Lung (tissue), 17 donors: ENCODE measurements at places on chromosomes 3 and 15. TPM values are rescaled to one million over a fixed set of nuclear protein-coding genes. Genes with fewer than 3 reads are reported as not detected.

Gene ROBO2
- total RNA-seq: 72.4 TPM

Gene FOXL2NB
- total RNA-seq: not detected

Gene MED12L
- total RNA-seq: 0.55 TPM

Gene MCTP2
- total RNA-seq: 34.9 TPM

Gene SYNPR
- total RNA-seq: 0.43 TPM

DNA sequence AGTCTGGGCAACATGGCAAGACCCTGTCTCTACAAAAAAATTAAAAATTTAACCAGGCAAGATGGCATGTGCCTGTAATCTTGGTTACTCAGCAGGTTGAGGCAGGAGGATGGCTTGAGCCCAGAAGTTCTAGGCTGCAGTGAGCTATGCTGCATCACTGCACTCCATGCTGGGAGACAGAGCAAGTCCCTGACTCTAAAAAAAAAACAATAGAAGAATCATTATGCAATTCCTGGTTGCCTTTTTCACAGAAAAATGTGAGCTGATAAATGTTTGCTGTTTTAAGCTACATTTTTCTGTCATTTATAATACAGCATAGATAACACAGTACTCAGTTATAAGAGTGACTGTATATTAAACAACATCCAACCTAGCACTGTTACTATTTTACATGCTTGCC, 148.8 kb downstream of the SCAPER start:
- H3K4me1 ChIP-seq: no peaks in the 10 kb centered on the region
- no peaks in the 10 kb centered on the region for H3K27me3 ChIP-seq
- no peak for DNase-seq
- H3K36me3 ChIP-seq: peaks cover 4% of the 10 kb centered on the region

Gene EPHA6
- 1.3 TPM for total RNA-seq

- DNase-seq: no peak
- no peak overlapping the region for H3K4me3 ChIP-seq
- no peaks in the 10 kb centered on the region for H3K27me3 ChIP-seq
- no peaks in the 10 kb centered on the region for H3K4me1 ChIP-seq
- H3K36me3 ChIP-seq: no peaks in the 10 kb centered on the region
Observed at GRCh38 chr3:103991461-103992115, 1375.1 kb upstream of the ALCAM start.

Gene AGBL1
- total RNA-seq: 8.7 TPM

- H3K27me3 ChIP-seq: no peaks in the 10 kb centered on the region
- H3K27ac ChIP-seq: no peak overlapping the region
- H3K4me3 ChIP-seq: no peak overlapping the region
- H3K36me3 ChIP-seq: no peaks in the 10 kb centered on the region
Observed at GRCh38 chr3:38610934-38611333, 38.6 kb downstream of the SCN5A start.

GRCh38 chr3:113169891-113170452, 41.4 kb upstream of the BOC start:
- DNase-seq: no peak
- no peaks in the 10 kb centered on the region for H3K36me3 ChIP-seq
- no peak overlapping the region for H3K27ac ChIP-seq
- H3K4me1 ChIP-seq: peaks cover 47% of the 10 kb centered on the region
- H3K27me3 ChIP-seq: no peaks in the 10 kb centered on the region

DNA sequence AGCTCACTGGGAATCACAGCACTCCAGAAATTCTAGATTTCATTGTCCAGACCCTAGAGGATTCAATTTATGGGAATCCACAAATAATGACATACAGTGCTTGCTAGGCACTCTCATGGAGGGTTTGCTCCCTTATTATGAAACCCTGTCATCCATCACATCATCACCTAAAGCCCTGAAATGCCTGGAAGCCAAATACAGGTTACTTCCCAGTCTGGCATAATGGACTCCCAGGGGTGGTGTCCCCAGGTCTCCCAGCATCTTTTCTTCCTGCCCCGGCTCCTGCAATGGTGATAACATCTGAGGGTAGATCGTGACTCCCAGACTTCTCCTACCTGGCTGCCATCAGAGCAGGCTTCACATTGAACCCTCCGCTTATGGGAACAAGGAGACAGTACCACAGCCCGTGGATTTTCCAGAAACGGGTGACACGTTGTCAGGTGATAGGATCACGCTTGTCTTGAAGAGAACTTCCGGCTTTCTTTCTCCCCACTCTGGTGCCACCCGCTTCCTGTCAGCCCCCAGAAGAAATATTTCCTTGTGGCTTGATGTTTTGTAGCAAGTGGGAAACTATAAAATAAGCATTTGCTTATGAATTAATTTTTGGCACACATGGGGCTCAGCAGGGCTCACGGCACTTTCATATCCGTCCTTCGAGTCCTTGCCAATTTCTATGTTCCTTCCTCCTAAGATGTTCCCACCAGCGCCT, 238.7 kb upstream of the BHLHE40 start:
- H3K27me3 ChIP-seq: no peaks in the 10 kb centered on the region
- no peak overlapping the region for H3K4me3 ChIP-seq
- peak overlapping the region; percentile 83 for H3K27ac ChIP-seq

GRCh38 chr3:193665370-193665989, 72.5 kb downstream of the OPA1 start:
- peaks cover 47% of the 10 kb centered on the region for H3K36me3 ChIP-seq
- no peak overlapping the region for H3K4me3 ChIP-seq
- H3K4me1 ChIP-seq: no peaks in the 10 kb centered on the region
- no peak overlapping the region for H3K27ac ChIP-seq
- peak; percentile 75 for DNase-seq
- H3K27me3 ChIP-seq: no peaks in the 10 kb centered on the region

GRCh38 chr3:89104499-89104898, 2.9 kb upstream of the EPHA3 start:
- peaks cover 4% of the 10 kb centered on the region for H3K27me3 ChIP-seq
- peak; percentile 9 for DNase-seq
- no peaks in the 10 kb centered on the region for H3K4me1 ChIP-seq
- H3K27ac ChIP-seq: peak overlapping the region; percentile 29
- H3K36me3 ChIP-seq: no peaks in the 10 kb centered on the region

DNA sequence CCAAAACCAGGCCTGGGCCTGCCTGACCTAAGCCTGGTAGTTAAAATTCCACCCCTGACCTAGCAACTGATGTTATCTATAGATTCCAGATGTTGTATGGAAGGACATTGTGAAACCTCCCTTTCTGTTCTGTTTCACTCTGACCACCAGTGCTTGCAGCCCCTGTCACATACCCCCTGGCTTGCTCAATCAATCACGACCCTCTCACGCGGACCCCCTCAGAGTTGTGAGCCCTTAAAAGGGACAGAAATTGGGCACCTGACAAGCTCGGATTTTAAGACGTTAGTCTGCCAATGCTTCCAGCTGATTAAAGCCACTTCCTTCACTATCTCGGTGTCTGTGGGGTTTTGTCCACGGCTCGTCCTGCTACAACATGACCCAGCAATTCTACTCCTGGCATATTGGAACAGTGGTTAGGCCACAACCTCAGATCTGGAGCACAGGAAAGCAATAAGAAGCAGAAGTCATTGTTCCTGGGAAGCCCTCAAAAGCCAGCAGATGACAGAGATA, 36.7 kb upstream of the LHFPL4 start:
- H3K27ac ChIP-seq: no peak overlapping the region

- no peak overlapping the region for H3K4me3 ChIP-seq
- no peak for DNase-seq
- H3K27me3 ChIP-seq: no peaks in the 10 kb centered on the region
- H3K4me1 ChIP-seq: no peaks in the 10 kb centered on the region
Observed at GRCh38 chr15:61748529-61748928, 311.7 kb downstream of the VPS13C start.

Gene C3orf22
- total RNA-seq: 0.28 TPM

Gene NXPE3
- 14.2 TPM for total RNA-seq

GRCh38 chr15:43939070-43939469, 112.3 kb downstream of the WDR76 start:
- H3K4me1 ChIP-seq: no peaks in the 10 kb centered on the region
- no peak overlapping the region for H3K4me3 ChIP-seq
- H3K27me3 ChIP-seq: no peaks in the 10 kb centered on the region
- DNase-seq: no peak
- H3K36me3 ChIP-seq: no peaks in the 10 kb centered on the region

- peak; percentile 55 for DNase-seq
- no peaks in the 10 kb centered on the region for H3K4me1 ChIP-seq
- no peaks in the 10 kb centered on the region for H3K27me3 ChIP-seq
- no peak overlapping the region for H3K4me3 ChIP-seq
Observed at GRCh38 chr3:63908081-63908736, 4.0 kb downstream of the SCAANT1 start.

DNA sequence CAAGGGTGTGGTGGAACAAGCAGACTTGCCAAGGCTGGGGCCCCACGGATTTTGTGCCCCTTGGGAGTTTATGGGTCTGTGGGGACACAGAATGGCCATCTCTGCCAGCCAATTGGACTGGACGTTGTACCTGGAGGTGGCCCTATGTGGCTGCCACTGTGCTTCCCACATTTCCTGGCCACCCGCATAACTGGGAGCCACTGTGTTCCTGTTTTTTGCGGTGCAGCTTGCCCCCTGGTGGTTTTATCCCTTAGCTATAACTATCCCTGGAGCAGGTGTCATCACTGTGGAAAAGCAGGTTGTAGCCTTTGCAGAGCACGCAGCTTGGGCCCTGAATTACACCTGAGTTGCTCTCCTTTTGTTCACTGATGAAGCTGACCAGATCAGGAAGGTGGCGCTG, 306.3 kb downstream of the ZPLD1 start:
- no peak overlapping the region for H3K4me3 ChIP-seq
- no peak for DNase-seq
- H3K4me1 ChIP-seq: no peaks in the 10 kb centered on the region
- H3K27me3 ChIP-seq: no peaks in the 10 kb centered on the region
- H3K36me3 ChIP-seq: no peaks in the 10 kb centered on the region

DNA sequence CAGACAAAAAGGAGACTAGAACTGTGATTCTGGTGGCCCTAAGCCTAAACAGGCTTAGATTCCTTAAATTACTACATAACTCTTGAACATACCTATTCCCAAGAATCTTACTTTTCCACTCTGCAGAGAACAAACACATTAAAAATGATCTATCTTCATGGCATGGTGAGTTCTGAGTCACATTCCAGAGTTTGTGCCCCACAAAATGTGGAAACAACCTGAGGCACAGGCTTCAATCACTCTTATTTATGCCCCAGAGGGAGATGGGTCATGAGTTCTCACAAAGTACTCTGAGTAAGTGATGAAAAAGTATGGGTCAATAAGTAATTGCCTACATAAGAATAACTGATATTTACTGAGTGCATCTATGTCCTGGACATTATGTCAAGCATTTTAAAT, 137.5 kb upstream of the SLC2A2 start:
- H3K27ac ChIP-seq: no peak overlapping the region
- no peaks in the 10 kb centered on the region for H3K4me1 ChIP-seq
- DNase-seq: no peak
- no peaks in the 10 kb centered on the region for H3K27me3 ChIP-seq
- peaks cover 5% of the 10 kb centered on the region for H3K36me3 ChIP-seq

DNA sequence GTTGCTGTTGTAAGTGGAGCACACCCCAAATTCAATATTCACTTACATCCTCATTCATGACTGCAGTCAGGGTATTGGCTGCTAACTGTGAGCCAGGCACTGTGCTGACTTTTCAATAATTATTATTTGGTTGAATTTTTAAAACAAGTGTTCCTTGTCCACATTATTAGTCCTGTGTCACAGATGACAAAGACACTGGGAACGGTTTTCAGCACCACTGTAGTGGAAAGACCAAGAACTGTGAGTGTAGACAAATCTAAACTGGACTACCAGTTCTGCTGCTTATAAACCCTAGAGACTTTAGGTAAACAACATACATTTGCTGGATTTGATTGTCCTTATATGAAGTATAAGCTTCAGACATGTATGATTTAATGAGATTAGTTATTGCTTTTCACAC, 197.7 kb upstream of the ROBO2 start:
- H3K36me3 ChIP-seq: no peaks in the 10 kb centered on the region
- no peak overlapping the region for H3K4me3 ChIP-seq
- DNase-seq: peak; percentile 81
- no peak overlapping the region for H3K27ac ChIP-seq

DNA sequence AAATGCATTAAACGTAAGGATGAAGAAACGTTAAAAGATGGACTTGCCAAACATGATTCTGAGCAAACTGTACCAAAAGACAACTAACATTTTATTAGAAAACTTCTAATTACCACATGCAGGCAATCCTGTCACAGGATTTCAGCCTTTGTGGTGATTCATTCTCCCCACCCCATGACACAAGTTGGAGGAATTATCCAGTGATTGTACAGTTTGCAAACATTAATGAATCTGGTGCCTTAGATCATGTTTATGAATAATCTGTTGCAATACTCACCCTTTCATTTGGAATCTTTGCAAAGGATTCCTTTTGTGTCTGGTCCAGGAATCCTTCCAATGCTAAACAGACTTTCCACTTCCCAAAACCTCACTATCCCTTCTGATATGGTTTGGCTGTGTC, 23.3 kb upstream of the ERC2 start:
- H3K4me3 ChIP-seq: no peak overlapping the region
- H3K27me3 ChIP-seq: no peaks in the 10 kb centered on the region
- no peak overlapping the region for H3K27ac ChIP-seq
- no peak for DNase-seq
- H3K4me1 ChIP-seq: no peaks in the 10 kb centered on the region
- H3K36me3 ChIP-seq: no peaks in the 10 kb centered on the region

GRCh38 chr3:108474581-108474980, 35.8 kb downstream of the MYH15 start:
- no peak for DNase-seq
- no peaks in the 10 kb centered on the region for H3K36me3 ChIP-seq
- no peak overlapping the region for H3K4me3 ChIP-seq

- H3K36me3 ChIP-seq: no peaks in the 10 kb centered on the region
- peak; percentile 89 for DNase-seq
- H3K27me3 ChIP-seq: no peaks in the 10 kb centered on the region
- H3K4me3 ChIP-seq: no peak overlapping the region
Observed at GRCh38 chr3:146065573-146066006, 95.4 kb downstream of the PLOD2 start.

GRCh38 chr15:101620671-101621070, 31.5 kb downstream of the TM2D3 start:
- H3K4me3 ChIP-seq: no peak overlapping the region
- peaks cover 12% of the 10 kb centered on the region for H3K4me1 ChIP-seq
- no peak for DNase-seq
- H3K36me3 ChIP-seq: peaks cover 2% of the 10 kb centered on the region

- no peaks in the 10 kb centered on the region for H3K27me3 ChIP-seq
- peak; percentile 13 for DNase-seq
- H3K36me3 ChIP-seq: no peaks in the 10 kb centered on the region
- H3K4me3 ChIP-seq: no peak overlapping the region
- no peaks in the 10 kb centered on the region for H3K4me1 ChIP-seq
Observed at GRCh38 chr3:178754852-178755510, 218.7 kb downstream of the KCNMB2 start.

DNA sequence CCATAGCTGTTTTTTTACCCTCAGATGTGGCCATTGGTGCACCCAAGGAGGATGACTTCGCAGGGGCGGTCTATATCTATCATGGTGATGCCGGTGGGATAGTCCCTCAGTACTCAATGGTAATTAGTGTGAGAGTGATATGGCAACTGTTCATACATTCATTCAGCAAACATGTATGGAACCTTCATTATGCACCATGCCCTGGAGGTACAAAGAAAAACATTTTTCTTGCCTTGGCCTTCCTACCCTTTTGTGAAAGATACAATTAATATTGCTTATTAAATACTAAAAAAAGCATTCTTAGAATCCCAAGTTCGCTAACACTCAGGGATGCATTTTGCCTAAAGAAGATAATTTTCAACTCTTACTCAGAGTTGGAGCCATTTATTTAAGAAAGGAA, 342.4 kb upstream of the CTDSPL start:
- H3K4me1 ChIP-seq: no peaks in the 10 kb centered on the region
- DNase-seq: no peak
- H3K27ac ChIP-seq: no peak overlapping the region
- H3K4me3 ChIP-seq: no peak overlapping the region
- peaks cover 8% of the 10 kb centered on the region for H3K36me3 ChIP-seq
- no peaks in the 10 kb centered on the region for H3K27me3 ChIP-seq

GRCh38 chr3:195246581-195246995, 24.4 kb downstream of the XXYLT1 start:
- no peaks in the 10 kb centered on the region for H3K36me3 ChIP-seq
- no peak for DNase-seq
- no peaks in the 10 kb centered on the region for H3K27me3 ChIP-seq
- no peak overlapping the region for H3K4me3 ChIP-seq
- no peak overlapping the region for H3K27ac ChIP-seq
